D721Med (cell line): ENCODE measurements at places on chromosomes 12 and 14.

- DNase-seq, result no peak
Measured at GRCh38 chr14:21719841-21720240, 46.2 kb upstream of the OR4E1 start.

DNA sequence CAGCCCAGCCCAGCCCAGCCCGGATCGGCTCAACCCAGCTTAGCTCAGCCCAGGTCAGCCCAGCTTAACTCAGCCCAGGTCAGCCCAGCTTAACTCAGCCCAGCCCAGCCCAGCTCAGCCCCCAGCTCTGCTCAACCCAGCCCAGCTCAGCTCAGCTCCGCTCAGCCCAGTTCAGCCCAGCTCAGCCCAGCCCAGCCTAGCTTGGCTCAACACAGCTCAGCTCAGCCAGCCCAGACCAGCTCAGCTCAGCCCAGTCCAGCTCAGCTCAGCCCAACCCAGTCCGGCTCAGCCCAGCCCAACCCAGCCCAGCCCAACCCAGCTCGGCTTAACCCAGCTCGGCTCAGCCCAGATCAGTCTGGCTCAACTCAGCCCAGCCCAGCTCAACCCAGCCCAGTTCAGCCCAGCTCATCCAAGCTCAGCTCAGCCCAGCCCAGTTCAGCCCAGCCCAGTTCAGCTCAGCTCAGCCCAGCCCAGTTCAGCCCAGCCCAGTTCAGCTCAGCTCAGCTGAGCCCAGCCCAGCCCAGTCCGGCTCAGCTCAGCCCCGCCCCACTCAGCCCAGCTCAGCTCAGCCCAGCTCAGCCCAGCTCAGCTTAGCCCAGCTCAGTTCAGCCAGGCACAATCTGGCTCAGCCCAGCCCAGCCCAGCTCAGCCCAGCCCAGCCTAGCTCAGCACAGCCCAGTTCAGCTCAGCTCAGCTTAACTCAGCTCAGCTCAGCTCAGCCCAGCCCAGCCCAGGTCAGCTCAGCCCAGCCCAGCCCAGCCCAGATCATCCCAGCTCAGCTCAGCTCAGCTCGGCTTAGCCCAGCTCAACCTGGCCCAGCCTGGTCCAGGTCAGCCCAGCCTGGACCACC, 331.7 kb downstream of the TMEM121 start:
- DNase-seq, result no peak

DNA sequence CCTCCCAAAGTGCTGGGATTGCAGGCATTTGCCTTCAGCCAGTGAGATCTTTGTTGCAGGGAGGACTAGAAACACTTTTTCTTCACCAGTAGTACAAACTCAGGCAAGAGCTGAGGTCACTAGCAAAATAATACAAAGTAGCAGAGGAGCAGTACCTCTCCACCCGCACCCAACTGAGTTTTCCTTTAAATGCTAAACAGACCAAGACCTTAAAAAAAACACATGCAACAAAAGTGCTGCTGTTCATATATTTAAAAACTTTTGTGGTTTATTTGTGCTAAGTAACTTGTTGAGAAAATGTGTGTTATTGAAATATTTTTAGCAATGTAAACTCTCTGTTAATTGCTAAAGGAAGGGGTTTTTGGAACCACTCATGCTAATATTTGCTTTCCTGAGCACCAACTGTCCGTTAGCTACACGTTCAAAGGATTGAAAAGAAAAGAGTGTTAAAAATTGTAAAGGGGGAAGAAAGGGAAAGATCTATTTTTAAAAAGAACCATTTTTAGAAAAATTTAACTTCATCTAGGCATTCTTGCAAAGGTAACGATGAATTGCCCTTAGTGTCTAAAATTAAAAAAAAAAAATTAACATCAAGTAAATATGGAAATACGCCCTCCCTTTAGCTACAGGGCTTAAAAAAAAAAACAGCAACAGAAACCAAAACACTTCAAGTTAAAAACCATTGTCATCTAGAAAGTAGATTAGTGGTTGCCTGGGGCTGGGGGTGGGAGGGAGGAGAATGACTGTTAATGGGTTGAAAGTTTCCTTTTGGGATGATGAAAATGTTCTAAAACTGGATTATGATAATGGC, 114.0 kb upstream of the KRAS start:
- DNase-seq, result no peak

DNA sequence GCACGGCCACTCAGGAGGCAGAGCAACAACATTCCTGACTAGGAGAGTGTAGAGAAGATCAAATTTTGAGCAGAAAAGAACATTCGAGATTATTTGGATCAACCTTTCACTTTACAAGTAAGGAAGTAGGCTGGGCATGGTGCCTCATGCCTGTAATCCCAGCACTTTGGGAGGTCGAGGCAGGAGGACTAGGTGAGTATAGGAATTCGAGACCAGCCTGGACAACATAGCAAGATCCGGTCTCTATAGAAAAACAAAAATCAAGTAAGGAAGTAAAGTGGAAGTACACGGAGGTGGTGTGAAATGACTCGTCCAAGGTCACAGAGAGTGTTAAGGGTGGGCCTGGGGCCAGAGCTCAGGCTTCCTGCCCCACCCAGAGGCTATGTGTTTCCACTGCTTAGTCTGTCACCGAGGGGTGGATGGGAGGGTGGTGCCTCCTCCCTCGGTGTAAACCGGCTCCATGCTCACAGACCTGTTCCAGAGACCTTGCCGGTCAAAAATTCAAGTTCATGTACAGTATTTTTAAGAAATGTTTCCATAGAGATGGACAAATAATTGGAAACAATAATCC, 51.9 kb downstream of the MAP1LC3B2 start:
- no peak for DNase-seq

- DNase-seq, result no peak
Measured at GRCh38 chr14:64212666-64213065, 81.5 kb downstream of the ESR2 start.

DNA sequence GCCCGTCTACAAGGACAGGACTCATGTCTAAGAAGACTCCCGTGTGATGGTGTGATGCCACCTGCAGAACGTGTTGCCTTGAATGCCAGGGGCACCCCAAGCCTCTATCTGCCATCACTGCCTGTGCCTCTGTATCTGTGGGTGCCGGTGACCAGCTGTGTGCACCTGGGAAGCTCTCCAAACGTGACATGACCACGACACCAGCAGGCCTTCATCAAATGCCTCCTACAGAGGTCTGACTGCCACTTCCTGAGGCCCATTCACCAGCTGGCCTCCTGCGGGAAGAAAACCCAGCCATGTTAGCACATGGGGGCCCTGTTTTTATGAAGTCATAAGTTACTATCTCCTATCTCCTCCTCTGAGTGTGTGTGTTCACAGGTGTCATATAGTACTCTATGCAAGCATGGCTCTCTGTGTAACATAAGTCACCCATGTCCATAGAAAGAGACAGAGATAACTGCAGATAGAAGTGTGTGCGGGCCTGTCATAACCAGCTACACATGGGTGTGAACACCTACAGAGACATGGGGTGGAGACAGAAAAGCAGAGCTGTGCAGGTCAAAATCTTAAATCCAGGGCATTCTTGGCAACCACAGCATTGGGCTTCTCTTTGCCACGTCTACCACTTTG, 18.3 kb upstream of the SERPINA4 start:
- DNase-seq, result no peak

DNA sequence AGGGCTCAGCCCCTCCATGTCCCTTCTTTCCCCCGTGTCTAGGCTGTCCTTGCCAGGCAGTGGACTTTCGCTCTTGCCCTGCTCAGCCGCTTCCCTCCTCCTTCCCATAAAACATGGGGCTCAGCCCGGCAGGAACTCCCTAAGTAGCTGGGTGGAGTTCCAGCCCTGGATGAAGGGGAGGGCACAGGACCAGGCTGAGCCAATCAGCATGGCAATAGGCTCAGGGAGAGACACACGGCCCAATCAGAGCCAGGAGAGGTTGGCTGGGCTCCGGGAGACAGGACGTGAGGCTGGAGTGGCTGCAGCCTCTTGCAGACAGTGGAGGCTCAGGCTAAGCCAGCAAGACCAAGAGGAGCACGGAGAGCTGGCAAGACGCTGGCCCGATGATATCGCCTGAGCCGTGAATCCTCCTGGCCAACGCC, 54.3 kb downstream of the GALNT9 start:
- DNase-seq, result no peak

DNA sequence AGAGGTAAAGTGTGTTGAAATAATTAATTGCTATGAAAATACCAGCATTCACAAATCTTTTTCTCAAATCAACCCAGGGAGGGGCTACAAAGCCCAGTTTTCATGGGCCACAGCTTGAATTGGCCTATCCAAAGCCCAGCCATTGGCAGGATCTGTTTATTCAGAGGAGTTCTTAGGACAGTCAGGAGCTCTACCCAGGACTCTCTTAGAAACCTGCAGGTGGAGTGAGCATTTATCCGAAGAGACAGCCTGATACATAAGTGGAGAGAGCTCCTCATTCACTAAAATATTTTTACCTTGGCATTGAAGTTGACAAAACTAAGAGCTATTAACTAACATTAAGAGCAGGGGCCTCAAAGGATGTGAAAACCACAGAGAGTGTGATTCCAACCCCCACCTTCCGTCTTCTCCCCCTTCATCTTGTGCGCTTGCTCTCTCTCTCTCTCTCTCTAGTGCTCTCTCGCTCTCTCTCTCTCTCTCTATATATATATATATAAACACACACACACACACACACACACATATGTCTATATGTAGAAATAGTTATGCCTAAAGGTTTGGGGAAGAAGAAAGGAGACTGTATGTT, 315.5 kb downstream of the SNAPC1 start:
- DNase-seq, result no peak

GRCh38 chr14:61491224-61491623, 169.8 kb downstream of the PRKCH start:
- no peak for DNase-seq

DNA sequence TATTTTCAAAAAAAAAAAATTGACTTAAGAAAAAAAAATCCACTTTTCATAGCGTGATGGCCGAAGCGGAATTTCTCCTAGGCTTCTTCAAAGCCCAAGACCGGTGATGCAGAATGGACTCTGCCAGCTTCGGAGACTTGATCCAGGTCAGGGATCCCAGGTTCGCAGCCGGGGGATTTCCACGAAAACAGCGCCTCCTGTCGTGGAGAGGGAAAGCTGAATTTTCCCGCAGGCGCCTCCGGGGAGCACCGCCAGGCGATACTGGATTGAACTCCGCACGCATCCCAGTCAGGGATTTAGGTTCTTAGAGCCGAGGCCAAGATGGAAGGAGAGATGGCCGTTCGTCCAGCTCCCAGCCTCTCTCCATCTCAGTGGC, 2.1 kb downstream of the TTC6 start:
- DNase-seq, result no peak

- no peak for DNase-seq
Measured at GRCh38 chr12:70788774-70789173, 131.8 kb downstream of the PTPRR start.

DNA sequence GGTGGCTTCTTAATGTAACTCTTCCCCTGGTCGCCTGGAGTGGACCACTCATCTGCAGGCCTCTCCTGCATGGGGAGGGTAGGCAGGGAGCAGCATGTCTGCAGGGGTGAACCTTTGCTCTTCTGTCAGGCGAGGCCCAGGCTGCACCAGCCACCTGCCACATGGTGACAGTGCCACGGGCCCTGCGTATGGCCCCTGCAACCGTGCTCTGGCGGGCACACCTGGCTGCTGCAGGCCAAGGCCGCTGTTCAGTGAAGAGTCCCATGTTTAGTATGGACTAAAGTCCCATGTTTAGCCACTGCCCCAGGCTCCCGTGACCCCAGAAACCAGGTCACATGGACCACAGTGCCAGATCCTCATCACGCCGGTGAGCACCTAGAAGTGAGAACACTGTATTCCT, 187.0 kb downstream of the ADGRD1 start:
- no peak for DNase-seq

GRCh38 chr12:26113181-26113654, 11.6 kb downstream of the BHLHE41 start:
- no peak for DNase-seq

DNA sequence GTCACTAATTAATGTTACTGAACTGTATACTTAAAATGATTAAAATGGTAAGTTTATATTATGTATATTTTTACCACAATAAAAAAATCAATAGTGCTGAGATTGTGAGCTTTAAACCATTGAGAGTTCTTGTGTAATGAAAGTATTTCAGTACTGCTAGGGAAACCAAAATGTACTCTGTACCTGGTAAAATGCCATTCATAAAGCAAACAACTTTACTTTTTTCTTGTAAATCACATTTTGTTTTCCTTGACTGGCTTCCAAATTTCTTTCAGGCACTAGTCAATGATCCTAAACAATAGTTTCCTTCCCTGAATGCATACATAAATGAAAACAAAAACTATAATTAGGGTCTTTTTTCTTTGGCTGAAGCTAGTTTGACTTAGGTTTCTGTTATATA, 29.4 kb upstream of the SNRPF start:
- no peak for DNase-seq

GRCh38 chr14:28163233-28163632, 603.4 kb upstream of the FOXG1 start:
- DNase-seq, result no peak

DNA sequence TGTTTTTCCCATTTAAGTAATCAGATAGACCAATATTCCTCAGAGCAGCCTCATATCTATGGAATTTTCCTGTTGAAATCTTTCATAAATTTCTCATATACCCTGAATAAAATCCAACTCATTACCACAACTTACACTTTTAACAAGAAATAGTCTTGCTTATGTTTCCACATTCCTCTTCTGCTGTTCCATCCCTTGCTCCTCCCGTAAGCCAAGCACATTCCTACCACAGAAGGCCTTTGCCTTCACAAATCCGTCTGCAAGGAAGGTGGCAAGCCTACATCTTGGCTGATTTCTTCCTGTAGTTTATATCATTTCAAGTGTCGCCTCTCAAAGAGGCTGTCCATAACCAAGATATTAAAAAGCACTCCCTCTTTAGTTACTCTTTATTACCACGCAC, 127.7 kb downstream of the C12orf50 start:
- no peak for DNase-seq

DNA sequence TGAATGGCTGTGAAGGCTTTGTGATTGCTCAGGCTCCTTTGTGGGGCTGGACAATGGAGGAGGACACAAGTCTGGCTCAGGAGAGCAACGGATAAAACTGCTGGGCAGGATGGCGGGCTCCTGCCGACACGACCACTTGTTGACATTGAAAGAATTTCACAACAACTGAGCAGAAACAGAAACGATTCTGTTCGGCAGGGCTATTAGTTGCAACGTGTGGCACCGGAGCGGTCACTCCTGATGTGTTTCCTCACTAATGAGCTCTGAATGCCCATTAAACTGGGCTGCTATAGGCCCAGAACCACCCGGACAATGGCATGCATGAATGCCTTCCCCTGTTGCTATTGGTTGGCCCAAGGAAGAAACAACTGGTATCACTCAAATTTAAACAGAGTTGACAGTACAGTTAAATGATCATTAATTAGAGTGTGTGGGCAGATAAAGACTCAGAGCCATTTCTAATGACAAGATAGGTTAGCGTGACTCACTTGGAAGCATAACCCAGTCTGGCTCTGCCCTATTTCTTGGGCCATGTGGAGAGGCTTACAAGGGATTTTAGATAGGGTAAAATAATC, 142.9 kb downstream of the ASCL1 start:
- no peak for DNase-seq

DNA sequence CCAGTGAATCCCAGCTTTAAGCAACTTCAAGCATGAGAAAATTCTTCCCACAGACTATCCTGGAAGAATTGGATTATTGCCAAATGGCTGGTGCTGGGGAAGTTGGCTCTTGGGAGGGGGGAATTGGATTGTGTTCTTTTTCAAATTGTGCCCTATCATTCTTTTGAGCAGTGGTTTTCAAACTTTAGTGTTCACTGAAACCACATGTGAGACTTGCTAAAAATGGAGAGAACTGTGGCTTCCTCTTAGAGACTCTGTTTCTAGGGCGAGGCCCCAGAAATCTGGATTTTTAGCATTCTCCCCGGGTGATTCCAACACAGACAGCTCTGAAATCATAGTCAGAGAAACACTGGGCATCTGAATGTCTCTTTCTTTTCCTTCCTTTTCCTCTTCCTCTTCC, 14.3 kb upstream of the OTUB2 start:
- no peak for DNase-seq

GRCh38 chr14:68279777-68280233, 460.2 kb downstream of the RAD51B start:
- no peak for DNase-seq
